ENCODE measurements at places on chromosomes 3 and 15. TPM values are rescaled to one million over a fixed set of nuclear protein-coding genes. Genes with fewer than 3 reads are reported as not detected.

The CCR1 gene
- polyA plus RNA-seq, result not detected

DNA sequence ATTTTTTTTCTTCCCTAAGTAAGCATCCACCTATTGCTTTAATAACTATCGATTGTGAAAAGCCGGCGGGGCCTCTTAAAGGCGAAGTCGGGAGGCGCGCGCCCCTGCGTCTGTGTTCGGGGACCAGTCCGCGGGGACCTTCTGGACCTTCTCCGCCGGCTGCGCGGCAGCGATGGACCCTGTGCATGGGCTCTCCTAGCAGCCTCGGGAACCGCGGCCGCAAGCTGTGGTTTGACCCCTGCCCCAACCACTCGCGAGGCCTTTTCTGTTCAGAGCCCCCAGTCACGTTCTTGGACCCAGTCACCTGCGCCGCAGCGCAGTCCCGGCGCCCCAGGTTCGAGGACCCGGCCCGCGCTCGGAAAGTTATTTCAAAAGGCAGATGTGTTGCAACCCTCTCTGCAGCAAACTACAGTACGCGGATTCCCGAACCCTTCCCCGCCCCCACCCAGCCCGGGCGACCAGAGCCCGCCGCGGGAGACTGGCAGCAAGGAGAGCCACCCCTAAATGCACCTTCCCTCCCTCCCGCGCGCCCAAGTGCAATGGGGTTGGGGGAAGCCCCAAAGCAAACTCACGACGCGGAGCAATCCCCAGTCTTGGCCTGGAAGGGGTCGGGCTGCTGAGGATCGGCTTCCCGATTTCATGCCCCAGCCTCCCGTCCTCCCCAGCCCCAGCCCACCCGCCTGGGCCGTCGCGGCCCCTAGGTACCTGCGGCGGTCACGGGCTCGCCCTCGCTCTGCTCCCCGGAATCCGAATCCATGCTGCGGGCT is 684 bp downstream of the TNFAIP8L3 start:
- peak; percentile 59 for DNase-seq

DNA sequence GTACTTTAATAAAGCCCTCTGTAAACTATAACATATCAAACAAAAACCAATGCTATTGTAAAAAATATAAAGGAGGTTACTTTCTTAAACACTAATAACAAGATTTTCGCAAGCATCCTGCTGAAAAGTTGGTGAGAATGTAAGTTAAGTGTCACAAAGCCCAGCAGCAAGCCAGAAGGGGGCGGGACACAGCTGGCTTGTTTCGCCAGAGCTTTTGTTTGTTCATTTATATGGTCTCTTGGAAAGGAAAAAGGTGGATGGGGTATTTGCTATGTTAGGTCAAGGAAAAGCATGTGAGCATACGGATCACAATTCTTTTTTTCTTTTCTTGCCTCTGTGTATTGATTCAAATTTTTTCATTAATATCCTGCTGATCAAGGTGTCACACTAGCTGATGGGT is 59.9 kb downstream of the HACD2 start:
- DNase-seq, result no peak

- no peak for DNase-seq
Measured at GRCh38 chr3:135240426-135240825, 445.4 kb downstream of the EPHB1 start.

The NSMCE3 gene
- polyA plus RNA-seq, result 3.9 TPM

DNA sequence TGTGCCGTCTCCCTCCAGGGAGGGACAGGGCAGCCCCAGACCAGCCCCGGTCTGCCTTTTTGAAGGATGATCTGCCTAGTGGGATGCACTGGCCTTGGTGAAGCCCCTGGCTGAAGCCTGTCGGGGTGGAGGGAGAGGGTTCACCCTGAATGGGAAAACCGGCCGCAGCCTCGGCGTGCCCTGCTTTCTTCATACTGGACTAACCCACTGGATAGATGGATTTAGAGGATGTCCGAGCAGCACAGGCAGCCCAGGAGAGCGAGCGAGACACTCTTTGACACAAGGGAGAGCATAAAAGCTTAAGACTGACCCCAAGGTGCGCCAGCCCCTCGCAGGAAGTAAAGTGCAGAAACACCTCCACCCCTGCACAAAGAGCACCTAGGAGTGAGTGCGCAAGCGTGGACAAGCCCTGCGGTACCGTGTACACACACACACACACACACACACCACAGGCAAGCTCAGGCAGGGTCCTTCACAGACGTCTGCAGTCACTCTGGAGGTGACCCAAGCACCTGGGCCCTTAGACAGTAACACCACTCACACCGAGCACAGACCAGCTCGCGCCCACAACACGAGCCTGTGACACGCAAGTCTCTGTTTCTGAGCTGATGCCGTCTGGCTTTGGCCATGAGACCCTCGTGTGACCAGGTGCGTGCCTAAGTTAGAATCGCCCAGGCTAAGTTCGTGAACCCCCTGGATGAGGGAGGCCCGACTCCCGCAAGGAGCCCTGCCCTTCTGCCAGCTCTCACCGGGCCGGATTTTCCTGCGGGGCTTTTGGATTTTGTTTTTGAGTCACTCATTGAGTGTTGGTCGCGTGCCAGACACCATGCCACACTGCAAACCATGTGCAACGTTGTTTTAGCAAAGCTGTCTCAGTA is 11.3 kb downstream of the SEMA4B start:
- no peak for DNase-seq

The SMC4 gene
- 23.7 TPM for polyA plus RNA-seq

DNA sequence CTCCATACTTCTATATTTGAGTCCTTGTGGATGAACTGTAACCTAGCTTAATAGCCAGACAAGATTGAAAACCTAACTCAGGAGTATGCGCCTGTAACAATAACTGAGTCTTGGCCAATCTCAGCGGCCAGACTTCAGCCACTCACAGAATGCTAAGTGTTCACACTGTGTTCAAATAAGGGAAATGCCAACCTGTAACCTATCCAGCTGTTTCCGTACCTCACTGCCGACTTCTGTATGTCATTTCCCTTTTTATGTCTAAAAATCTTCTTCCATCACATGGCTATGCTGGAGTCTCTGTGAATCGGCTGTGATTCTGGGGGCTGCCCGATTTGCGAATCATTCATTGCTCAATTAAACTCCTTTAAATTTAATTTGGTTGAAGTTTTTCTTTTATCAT is 169.2 kb downstream of the NFKBIZ start:
- no peak for DNase-seq

DNA sequence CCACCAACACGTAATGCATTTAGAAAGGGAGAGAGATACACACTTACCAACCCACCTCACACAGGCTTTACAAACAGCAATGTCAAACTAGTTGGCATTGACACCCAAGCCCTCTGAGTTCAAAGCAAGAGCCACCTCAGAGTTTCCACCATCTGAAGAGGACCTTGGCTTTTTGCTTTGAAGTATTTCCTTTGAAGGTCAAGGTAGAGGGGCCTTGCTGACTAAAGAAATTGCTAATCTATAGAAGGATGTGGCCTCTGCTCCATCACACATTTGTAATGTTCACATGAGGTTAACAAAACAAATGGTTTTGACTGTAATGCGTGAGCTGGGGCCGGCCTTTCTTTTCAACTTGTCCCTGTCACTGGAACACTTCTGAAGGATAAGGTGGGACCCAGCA is 117.7 kb downstream of the POLR2M start:
- peak; percentile 49 for DNase-seq

The ADAMTS9 gene
- 6.5 TPM for polyA plus RNA-seq

The HDC gene
- not detected for polyA plus RNA-seq

GRCh38 chr3:111708157-111708771 is 113.1 kb upstream of the ZBED2 start:
- DNase-seq, result no peak
